ENCODE measurements at places on chromosomes 1 and 21.

DNA sequence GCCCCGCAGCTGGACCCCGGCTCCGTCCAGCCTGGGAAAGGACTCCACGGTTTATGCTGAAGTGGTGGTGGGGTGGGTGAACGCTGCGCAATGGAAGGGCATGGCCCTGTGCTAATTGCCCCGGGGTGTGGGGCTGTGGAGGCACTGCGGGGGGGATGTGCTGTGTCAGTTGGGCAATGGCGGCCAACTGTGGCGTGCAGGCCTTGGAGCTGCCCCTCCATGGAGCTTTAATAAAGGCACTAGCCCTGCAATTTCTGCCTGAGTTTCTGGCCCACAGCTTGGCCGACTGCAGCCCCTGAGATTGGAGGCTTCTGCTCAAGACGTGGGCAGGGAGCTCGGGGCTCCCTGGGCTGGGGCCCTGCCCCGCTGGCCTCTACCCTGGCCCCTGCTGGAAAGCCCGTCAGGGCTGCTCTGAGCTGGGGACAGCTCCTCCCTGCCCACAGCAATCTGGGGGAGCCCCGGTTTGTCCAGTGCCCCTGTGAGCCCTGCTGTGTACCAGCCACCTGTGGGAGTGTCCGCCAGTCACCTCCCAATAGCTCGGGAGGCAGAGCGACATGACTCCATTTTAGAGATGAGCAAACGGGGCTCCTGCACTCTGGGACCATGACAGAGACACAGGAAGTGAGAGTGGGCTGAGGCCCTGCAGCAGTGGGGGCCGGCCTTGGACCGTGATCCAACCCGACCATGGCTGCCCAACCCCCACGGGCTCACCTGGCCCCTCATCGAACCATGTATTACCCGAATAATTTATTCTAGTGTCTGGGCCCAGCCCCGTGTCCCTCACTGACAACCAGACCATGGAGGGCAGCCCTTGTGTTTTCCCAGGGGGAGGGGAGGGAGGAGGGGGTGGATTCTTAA, 8.7 kb upstream of the TNFRSF14 start:
- no peak for DNase-seq

DNA sequence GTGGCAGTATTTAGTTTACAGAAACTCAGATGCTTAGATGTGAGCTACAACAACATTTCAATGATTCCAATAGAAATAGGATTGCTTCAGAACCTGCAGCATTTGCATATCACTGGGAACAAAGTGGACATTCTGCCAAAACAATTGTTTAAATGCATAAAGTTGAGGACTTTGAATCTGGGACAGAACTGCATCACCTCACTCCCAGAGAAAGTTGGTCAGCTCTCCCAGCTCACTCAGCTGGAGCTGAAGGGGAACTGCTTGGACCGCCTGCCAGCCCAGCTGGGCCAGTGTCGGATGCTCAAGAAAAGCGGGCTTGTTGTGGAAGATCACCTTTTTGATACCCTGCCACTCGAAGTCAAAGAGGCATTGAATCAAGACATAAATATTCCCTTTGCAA, 59.7 kb upstream of the ZNF326 start:
- DNase-seq: no peak

- no peak for DNase-seq
These were observed 6.8 kb downstream of the MIER1 start for GRCh38 chr1:66931590-66931989.

DNA sequence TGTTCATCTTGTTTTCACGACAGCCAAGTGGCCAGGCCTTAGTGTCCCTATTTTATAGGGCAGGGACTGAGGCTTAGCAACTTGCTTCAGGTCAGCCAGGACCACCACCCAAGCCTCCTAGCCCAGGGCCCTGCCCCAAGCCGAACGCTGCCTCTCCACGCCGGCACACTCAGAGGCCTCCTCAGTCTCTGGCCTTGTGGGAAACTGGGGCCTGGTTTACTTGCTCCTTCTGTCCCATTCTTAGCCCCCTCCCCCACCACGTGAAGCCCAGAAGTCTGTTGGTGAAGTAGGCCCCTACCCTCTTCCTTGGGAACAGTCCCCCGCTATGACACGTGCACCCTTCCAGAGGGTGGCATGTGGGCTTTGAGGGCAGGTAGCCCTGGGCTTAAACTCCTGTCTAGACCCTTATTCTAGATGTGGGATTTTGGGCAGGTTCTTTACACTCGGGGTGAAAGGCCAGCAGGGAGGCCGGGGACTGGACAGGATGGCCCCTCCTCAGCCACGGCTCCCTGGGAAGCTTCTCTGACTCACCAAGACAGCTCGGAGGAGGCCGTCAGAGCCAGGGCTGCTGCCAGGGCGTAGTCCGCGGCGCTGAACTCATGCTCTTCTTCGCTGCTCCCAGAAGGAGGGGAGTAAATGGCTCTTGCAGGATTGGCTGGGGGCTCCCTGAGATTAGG, 4.3 kb downstream of the MYOM3 start:
- no peak for DNase-seq

DNA sequence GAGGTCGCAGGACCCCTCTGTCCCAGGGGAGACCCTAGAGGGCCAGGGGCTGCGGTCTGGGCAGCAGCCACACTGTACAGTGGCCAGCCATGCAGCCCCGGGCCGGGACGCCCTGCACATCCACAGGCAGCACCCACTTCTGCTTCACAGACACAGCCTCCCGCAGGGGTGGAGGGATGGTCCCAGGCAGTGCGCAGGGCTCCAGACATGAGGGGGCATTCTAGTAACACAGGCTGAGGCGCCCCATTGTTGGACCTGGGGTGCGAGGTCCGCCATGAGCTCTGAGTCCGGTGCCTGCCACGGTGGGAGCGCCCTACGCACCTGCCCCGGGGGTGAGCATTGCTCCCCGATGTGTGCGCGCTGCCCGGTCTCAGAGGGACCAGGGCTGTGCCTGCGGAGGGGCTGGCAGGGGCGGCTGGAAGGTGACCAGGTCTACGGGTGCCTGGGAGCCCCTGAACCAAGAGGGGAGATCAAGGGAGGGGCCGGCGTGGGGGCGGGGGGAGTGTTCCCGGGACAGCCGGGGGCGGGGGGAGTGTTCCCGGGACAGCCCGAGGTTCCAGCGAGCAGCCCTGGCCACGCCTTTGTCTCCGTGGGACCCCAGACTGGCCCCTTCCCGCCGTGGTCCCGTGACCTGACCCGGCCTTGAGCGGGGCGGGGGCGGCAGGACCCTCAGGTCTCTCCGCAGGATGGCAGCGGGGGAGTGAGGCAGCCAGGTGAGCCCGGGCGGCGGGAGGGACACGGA, 4.5 kb downstream of the MMEL1 start:
- no peak for DNase-seq

- DNase-seq: no peak
These were observed 221.5 kb upstream of the SGIP1 start for GRCh38 chr1:66312271-66312990.

DNA sequence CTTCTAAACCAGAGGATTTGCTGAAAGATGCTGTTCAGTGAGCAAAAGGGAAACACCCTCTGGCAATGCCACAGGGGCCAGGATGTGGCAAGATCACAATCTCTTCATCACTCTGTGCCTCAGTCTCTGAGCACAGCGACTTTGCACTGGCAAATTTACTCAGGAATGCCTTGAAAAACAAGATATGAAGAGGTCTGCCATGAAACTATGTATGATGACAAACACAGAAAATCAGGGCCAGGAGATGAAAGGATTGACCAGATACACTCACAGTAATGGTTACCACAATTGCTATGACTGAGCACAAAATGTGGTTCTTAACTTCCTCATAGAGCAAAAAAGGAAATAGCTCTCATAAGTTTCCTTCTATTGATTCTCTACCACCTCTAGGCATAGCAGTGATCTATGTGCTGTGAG, 5.8 kb downstream of the TTC13 start:
- DNase-seq: no peak

GRCh38 chr1:240644732-240645131, 32.8 kb upstream of the GREM2 start:
- DNase-seq: no peak

- peak; percentile 50 for DNase-seq
These were observed 63.4 kb upstream of the L1TD1 start for GRCh38 chr1:62131093-62131725.

Data from amniotic stem cell (primary cell).